ENCODE measurements at places on chromosomes 7 and 10. TPM values are rescaled to one million over a fixed set of nuclear protein-coding genes. Genes with fewer than 3 reads are reported as not detected.

DNA sequence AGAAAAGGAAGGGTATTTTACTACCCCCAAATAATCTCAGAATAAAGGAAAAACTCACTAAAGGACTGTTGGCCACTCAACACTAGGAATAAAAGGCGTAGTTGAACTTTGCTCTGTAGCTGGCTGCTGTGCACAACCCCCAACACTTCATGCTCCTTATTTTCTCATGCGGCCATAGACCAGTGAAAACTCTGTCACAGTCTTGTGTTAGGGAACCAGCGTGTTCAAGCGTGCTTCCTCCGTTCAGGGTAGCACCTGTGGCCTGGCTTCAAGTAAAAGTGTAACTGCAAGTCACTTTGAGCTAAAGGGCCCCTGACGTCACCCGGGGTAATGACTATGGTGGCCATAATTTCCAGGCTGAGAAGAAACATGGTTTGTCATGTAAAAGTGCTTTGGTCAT lies 27.0 kb downstream of the BLNK start:
- no peak for DNase-seq

- no peak for DNase-seq
These were observed 420 bp upstream of the KLHL7 start for GRCh38 chr7:23105086-23105643.

GRCh38 chr7:30226614-30227268 lies 57.7 kb upstream of the ZNRF2 start:
- DNase-seq, result no peak

- DNase-seq, result no peak
These were observed 45.5 kb upstream of the SLC29A4 start for GRCh38 chr7:5237286-5237685.

GRCh38 chr10:127149501-127150081 lies 46.8 kb downstream of the INSYN2A start:
- DNase-seq, result no peak

GRCh38 chr10:90906596-90906995 lies 14.3 kb downstream of the ANKRD1 start:
- DNase-seq, result no peak

- no peak for DNase-seq
These were observed 3.9 kb upstream of the FAS start for GRCh38 chr10:88986549-88987242.

DNA sequence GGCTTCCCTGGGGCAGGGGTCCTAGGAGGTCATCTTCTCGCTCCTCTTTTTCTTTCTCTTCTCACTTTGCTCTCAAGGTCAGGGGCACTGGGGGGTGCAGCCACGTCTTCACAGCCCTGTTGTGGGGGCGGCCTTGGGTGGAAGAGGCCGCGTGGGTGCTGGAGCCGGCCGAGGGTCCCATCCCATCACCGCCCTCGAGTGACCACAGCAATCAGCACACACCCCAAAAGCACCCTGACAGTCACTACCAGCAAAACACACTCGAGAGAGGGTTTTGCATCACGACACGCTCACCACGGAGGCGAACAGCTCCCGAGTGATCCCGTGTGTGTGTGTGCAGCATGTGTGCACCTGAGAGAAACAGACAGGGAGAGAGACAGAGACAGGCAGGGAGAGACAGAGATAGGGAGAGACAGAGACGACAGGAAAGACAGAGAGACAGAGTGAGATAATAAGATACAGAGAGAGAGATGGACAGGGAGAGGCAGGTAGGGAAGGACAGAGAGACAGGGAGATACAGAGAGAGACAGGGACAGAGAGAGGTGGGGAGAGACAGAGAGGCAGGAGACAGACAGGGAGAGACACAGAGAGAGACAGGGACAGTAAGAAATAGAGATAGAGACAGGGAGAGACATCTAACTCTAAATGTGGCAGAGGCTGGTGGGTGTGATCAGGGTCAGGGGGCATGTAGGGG lies 100.9 kb downstream of the WDR37 start:
- DNase-seq, result no peak

Gene CACNB2
- 1.5 TPM for polyA plus RNA-seq

Gene SPDYE2B
- 2.7 TPM for polyA plus RNA-seq
